ENCODE measurements at places on chromosomes 13 and 19. TPM values are rescaled to one million over a fixed set of nuclear protein-coding genes. Genes with fewer than 3 reads are reported as not detected.

DNA sequence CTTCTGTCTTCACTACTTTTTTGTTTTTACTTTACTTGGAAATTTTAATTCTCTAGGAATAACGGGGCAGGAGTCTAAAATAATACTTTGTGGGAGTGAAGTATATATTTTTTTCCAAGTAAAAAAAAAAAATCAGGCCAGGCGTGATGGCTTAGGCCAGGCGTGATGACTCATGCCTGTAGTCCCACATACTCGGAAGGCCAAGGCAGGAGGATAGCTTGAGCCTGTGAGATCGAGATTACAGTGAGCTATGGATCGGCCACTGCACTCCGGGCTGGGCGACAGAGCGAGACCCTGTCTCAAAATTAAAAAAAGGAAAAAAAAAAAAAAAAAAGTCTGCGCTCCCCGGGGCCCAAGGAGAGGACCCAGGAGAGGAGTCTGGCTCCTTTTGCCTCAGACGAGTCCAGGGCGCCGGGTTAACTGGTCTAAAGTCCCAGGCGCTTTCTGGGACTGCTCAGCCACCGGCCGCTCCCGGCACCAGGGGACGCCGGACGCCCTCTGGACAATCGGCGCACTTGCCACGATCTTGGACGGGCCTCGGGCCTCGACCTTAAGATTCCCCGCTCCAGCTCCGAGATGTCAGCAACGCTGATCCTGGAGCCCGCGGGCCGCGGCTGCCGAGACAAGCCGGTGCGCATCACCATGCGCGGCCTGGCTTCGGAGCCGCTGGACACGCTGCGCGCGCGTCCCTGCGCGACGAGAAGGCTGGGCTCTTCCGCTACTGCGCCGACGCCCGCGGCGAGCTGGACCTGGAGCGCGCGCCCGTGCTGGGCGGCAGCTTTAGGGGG, 2.7 kb upstream of the ZFP82 start:
- DNase-seq: peak; percentile 59

- DNase-seq: peak; percentile 40
Measured at GRCh38 chr13:106493533-106494220, 41.8 kb downstream of the EFNB2 start.

GRCh38 chr19:2081873-2082810, 14.0 kb downstream of the MOB3A start:
- DNase-seq: no peak

DNA sequence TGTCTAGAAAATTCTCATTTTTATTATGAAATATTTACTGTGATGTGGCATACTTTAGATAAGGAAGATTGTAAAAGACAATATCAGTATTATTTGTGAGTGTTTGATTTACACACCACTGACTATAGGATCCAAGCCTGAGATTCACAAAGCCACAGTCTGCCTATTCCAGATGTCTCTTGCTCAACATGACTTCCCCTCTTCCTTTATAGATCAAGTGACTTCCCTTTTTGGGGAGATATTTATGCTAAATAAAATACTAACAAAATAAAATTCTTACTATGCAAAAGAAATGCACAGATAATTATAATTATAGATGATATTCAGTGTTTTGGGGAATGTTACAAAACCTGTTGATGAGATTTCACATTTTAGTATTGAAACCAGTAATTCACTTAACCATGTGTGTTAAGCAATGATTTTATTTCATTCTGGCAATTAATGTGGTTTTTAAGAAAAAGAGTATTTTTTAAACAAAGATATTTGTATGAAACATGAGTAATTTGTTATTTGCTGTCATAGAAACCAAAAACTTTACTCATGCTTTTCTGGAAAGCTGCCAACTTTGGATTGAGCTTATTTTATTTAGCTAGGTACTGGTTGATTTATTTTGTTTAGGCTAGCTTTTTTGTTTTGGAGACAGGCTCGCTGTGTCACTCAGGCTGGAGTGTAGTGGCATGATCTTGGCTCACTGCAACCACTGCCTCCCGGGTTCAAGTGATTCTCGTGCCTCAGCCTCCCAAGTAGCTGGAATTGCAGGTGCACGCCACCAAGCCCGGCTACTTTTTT, 13.7 kb upstream of the GPR183 start:
- no peak for DNase-seq

- DNase-seq: no peak
Measured at GRCh38 chr19:52200044-52200443, 10.2 kb downstream of the PPP2R1A start.

DNA sequence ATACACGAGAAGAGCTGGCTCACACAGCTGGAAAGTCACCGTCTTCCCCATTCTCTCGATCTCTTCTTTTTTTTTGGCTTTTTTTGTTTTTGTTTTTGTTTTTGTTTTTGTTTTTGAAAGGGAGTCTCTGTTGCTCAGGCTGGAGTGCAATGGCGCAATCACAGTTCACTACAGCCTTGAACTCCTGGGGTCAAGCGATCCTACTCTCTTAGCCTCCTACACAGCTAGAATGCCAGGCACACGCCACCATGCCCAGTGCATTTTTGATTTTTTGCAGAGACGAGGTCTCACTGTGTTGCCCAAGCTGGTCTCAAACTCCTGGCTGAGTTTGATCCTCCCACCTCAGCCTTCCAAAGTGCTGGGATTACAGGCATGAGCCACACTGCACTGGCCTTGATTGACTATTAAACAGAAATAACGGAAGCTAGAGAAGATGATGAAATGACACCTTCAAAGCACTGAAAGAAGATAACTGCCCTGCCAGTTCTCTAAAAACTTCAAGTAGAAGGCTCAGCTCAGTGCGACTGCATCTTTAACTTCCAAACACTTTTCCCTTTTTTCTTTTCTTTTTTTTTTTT, 4.0 kb downstream of the FXYD3 start:
- no peak for DNase-seq

GRCh38 chr13:42047561-42048341, 697 bp upstream of the DGKH start:
- DNase-seq: peak; percentile 83

The FXYD1 gene
- total RNA-seq: 31.8 TPM

All from kidney (tissue), 22 donors.